NCI-H2029 (cell line): ENCODE measurements at places on chromosomes 11 and 22.

DNA sequence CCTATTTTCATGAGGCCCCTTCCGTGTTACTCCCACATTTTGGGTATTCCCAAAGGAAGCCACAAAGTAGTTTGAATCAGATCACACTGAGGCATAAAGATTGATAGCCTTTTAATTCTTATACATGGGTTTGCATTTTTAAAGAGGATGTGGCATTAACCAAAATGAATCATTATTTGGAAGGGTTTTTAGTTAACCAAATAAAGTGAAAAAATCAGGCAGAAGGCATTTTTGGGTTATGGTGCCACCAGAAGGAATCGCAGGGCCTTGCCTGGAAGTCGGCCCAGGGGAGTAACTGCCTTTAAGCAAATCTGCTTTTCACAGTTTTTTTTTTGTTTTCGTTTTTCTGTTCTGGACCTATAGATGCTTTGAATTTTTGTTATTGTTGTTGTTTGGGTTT, 55.4 kb downstream of the HSD17B12 start:
- DNase-seq, result no peak

DNA sequence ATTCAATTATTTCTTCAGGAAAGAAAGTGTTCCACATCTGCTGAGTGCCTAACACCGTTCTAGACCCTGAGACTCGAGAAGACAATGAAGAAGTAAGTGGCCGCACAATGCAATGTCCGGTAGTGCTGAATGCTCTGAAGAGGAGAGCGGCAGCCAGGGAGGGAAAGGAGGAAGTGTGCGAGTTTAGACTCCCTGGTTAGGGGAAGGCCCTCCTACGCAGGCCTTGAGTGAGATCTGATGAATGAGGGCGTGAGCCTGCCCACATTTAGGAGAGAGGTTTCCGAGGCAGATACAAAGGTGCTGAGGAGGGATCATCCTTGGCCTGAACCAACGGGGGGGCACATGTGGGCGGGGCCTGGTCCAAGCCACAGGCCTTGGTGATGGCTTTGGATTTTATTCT, 558.6 kb downstream of the NTM start:
- DNase-seq, result no peak

DNA sequence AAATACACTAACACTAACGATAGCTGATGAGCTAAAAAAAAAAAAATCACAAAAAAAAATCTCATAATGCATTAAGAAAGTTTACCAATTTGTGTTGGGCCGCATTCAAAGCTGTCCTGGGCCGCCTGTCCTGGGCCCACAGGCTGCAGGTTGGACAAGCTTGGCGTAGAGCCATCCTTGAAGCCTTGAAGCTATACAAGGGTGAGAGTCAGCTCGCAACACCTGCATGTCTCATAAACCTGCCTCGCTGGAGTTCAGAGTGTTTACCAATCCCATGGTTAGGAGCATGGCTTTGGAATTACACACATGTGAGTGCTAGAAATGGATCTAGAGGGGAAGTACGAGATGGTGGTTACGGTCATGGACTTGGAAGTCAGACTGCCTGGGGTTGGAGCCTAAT, 453.7 kb downstream of the INSC start:
- DNase-seq, result peak; percentile 74

DNA sequence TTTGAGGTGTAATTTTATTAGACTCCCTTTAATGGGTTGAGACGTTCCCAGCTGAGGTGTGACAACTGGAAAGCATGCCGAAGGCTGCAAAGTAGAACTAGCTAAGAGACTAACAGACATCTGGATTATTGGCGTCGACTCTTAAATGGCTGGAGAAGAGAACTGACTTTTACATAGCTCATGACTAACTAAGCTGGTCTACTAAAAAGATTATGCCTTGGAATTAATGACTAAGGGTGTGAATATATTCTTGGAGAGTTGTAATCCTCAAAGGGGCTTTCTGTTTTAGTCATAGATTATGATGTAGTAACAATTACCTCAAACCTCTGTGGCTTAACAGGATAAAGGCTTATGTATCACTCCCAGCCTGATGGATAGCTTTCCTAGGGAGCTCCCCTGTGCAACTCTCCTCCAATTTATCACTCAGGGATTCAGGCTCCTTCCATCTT, 39.5 kb upstream of the SLC5A12 start:
- DNase-seq, result no peak

DNA sequence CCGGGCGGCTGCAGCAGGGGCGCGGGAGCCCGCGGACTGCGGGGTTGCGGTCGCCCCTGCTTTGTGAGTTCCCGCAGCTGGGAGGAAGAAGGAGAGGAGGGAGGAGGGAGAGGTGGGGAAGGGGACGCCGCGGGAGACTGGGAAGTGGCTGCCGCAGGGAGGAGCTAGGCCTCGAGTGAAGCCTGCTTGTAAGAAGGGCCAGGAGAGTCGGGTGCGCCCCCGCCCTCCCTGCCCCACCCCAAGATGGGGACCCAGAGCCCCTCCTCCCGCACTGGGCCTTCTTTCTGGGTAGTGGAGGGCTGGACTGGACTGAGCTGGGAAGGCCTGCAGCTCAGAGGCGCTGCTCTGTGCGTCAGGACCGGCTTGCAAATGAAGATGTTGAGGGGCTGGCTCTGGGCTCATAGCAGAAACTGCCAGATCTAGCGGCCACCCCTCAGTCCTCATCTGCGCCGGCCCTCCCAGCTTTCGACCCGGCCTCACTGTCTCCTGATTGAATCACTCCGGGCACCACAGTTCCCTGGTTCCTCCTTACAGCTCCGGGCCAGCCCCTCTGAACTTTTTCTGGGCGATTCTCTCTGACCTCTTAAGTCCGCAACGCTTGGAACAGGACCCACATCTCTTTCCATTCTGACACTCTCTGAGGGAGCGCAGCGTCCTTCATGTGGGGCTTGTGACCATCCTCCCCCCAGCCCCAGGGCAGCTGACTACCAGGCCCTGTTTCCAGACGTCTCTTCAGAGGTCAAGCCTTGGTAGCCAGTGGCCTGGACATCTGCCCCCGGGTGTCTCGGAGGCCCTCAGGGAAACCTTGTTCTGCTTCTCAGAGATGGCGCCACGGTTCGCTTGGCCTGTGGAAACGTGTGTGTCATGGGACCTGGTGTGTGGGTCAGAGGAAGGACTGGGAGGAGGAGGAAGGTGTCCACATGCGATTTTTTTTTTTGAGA, 21.9 kb downstream of the SERPINH1 start:
- DNase-seq, result no peak

GRCh38 chr11:88435415-88435814, 97.9 kb upstream of the CTSC start:
- DNase-seq, result no peak

GRCh38 chr11:47376525-47377371, 1.6 kb downstream of the SPI1 start:
- no peak for DNase-seq

GRCh38 chr22:37551981-37552380, 8.3 kb upstream of the CDC42EP1 start:
- DNase-seq, result no peak

GRCh38 chr11:17786824-17787525, 52.4 kb downstream of the KCNC1 start:
- no peak for DNase-seq

DNA sequence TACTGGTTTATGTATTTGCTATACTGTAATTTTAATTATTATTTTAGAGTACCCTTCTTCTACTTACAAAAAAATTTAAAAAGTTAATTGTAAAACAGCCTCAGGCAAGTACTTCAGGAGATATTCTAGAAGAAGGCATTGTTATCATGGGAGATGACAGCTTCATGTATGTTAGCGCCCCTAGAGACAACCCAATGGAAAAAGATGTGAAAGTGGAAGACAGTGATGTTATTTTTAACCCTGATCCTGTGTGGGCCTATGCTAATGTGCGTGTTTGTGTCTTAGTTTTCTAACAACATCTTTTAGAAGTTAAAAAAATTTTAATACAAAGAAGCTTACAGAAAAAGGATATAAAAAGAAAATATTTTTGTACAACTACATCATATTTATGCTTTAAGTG, 205.0 kb downstream of the FAM76B start:
- no peak for DNase-seq

DNA sequence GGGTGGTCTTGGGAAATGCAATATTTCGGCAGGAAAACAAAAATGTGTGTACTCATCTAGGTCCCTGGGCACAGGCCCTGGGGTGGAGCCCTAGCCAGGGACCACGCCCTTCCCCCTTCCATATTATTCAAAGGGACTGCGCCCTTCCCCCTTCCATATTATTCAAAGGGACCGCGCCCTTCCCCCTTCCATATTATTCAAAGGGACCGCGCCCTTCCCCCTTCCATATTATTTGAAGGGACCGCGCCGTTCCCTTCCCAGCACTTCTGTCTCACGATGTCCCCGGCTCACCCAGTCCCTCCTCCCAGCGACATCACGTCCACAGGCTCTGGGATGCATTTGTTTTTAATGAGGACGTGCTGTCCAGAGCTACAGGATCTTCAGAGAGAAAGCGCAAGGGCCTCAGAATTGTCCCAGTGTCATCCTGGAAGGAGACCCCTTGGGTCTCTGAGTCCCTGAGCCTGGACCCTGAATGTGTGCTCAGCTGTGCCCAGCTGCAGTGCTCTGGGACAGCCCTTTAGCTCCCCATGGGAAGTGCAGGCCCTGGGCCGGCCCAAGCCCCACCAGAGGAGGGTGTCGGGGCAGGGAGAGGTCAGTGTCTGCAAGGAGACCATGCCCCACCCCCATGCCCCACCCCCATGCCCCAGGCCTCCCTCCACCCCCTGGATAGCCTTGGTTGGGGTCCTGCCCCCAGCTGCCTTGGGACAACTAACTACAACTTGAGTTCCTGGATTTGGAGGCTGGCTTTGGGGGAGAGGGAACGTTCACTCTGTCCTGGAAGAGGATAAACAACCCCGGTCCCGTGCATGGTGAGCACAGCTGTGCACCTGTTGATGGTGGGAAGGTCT, 810.0 kb downstream of the BRD1 start:
- no peak for DNase-seq

DNA sequence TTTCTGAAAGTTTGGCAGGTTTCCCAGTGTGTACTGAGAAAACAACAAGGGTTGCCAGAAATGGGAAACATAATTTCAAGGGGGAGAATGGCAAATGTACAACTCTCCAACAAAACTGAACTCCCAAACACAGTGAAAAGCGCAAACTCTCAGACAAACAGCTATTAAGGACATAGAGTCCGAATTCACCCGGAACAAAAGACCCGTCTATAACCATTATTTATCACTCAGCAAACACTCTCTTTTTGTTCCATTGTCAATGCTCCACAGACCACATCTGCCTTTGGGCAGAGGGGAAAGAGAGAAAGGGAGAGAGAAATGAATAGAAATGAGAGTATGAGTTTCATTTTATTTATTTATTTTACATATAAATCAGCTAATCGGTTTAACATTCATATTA, 21.7 kb downstream of the KIRREL3 start:
- DNase-seq, result peak; percentile 82

DNA sequence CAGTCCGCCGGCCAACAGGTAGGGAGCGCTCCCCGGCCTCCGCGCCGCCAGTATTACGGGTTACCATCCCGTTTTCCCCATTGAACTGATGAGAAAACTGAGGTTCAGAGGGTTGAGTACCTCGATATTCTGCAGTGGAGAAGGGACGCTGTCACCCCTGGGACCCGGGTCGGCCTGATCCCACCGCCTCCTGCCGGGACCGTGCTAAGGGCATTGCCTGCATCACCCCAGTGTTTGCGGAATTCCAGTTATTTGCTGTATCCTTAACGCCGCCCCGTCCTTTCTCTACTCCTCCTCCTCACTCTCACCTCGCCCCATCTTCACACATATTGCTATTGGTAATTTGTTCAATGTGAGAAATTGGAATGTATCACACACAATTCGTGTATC, 370 bp upstream of the A4GALT start:
- DNase-seq, result no peak

GRCh38 chr11:76820184-76820566, 37.0 kb downstream of the TSKU start:
- DNase-seq, result no peak

GRCh38 chr22:26568207-26568706, 21.7 kb downstream of the TPST2 start:
- DNase-seq, result no peak
